Cerebellar nuclear complex (tissue), 1 donor: ENCODE measurements at places on chromosomes 2 and 18.

- no peak for DNase-seq
Measured at GRCh38 chr2:219368690-219369191, 19.0 kb downstream of the DNPEP start.

DNA sequence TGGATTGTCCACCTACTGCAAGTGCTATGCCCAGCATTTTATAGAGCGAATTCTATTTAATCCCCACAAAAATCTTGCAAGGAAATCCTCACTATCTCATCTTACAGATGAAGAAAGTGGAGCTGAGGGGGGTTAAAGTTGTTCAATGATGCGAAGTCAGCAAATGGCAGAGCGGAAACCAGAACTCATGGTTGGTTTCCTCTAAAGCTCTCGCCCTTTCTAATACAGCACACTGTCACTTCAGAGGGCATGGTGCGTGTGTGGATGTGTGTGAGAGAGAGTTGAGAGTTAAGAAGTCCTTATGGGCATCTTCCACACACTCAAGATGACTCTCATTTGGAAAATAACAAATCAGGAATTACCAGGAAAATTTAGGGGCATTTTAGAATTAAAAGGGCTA is 78.4 kb downstream of the TGFA start:
- DNase-seq, result no peak

GRCh38 chr2:178163395-178163794 is 30.9 kb upstream of the OSBPL6 start:
- no peak for DNase-seq

DNA sequence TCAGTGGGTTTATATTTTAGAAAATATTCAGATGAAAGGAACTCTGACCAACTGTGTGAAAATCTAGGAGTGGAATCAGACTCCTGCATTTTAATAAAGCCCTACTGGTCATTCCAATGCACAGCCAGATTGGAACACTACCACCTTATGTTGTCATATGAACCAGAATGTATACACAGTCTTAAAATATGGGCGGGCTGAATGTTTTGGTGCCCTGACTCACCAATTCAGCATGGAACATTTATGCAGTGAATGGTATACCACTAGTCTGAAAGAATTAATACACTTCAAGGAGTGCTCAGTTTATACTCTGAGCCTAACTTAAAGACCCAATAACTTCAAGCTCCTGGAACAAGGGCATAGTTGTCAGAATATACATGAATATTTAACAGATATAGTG is 280.9 kb upstream of the TCF4 start:
- DNase-seq, result no peak

GRCh38 chr18:10195529-10195928 is 258.9 kb upstream of the APCDD1 start:
- DNase-seq, result no peak
